ENCODE measurements at places on chromosomes 4 and X.
A peak's percentile ranks its signal among the peaks of the same experiment; 100 is the strongest.

GRCh38 chr4:76923619-76924357 lies 25.8 kb upstream of the SEPTIN11 start:
- DNase-seq = no peak

- DNase-seq = no peak
Observed at GRCh38 chr4:68773699-68774098, 42.1 kb upstream of the UGT2B10 start.

DNA sequence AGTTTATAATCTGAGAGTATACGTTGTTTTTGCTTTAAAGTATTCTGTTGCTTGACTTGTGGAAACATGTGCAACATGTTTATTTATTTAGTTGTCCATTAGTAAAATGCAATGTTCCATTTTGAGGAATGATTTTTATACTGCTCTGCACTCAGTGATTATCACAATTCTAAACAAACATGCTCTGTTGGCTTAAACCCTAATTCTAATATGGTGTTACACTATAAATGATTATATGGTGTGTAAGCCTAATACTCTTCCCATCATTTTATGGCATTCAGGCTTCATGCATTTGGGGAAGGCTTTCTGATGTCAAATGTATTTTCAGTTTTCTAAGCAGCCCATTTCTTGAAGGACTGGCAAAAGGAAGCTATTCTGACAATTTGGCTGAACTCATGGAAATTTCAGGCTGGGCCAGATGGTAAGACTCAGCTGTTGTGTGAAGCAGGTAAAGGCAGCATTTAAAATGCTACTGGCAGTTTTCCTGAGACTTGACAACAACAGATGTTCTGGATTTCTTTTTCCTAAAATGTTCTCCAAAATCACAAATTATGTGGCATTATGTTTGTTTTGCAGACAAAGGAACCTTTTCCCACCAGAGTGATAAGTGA lies 336.7 kb upstream of the GNPDA2 start:
- DNase-seq = no peak

DNA sequence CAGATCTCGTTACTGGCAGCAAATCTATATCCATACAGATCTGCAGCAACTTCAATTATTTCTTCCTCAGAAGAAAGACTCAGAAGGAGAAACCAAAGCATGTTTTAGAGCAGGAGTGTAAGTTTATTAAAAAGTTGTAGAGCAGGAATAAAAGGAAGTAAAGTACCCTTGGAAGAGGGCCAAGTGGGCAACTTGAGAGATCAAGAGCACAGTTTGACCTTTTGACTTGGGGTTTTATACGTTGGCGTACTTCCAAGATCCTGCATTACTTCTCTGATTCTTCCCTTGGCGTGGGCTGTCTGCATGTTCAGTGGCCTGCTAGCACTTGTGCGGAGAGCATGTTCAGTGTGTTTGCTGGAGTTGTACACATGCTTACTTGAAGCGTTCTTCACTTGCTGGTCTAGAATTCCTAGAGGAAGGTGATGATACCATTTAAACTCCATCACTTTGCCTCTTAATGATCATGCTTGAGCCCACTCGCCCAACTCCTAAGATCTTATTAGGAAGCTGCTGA lies 1114.7 kb upstream of the PABPC4L start:
- no peak for DNase-seq

DNA sequence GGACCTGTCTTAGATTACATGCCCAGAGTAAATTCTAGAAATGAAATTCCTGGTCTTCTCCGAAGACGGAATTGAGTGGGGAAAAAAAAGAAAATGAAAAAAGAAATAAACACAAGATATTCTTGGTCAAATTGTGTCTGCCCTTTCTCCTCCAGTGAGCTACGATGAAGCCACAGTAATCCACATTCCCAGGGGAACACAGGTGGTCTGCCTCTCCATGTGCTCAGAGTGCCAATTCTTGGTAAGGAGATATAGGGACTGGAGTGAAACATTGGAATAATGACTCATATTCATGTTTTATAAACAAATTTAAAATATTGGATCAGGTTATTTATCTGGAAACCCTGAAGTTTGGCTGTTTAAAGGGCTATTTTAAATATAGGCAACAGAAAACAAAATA lies 54.2 kb upstream of the MGST2 start:
- DNase-seq = no peak

DNA sequence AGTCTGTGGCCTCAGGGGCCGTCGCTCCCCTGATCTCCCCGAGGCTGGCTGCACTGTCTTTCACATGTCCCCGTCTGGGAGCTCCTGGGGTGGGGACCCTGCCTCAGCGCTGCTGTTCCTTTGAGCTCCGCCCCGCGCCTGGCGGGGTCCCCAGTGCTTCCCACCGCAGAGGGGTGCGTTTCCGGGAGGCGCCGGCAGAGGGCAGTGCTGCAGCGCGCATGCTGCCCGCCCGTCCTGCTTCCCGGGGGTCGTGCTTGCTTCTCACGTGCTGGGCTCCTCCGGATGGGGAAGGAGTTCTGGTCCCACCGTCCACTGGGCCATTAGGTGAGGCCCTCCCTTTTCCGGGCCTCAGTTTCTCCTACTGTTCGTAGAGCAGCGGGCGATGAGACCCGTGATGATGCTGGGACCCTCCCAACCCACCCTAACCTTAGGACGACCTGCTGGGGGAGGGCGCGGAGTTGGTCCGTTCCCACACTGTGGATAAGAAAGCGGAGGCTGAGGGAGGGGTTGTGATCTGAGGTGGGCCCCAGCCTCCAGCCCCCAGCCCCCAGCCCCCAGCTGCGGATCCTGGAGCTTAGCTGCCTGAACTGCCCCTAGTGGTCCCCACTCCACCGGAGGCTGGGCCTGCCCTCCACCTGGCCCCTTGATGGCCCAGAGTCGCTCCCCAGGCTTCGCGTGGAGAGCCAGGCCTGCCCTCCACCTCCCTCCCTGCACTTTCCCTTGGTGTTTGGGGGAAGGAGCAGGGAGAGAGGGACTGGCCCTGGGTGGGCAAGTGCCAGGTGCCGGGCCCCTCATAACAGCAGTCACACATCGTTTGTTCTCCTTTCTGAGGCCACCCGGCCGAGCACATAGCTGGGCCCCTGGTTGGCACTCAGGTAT lies 15.3 kb downstream of the CPZ start:
- DNase-seq = peak; percentile 23

GRCh38 chr4:27360131-27360530 lies 499.5 kb downstream of the STIM2 start:
- DNase-seq = no peak

DNA sequence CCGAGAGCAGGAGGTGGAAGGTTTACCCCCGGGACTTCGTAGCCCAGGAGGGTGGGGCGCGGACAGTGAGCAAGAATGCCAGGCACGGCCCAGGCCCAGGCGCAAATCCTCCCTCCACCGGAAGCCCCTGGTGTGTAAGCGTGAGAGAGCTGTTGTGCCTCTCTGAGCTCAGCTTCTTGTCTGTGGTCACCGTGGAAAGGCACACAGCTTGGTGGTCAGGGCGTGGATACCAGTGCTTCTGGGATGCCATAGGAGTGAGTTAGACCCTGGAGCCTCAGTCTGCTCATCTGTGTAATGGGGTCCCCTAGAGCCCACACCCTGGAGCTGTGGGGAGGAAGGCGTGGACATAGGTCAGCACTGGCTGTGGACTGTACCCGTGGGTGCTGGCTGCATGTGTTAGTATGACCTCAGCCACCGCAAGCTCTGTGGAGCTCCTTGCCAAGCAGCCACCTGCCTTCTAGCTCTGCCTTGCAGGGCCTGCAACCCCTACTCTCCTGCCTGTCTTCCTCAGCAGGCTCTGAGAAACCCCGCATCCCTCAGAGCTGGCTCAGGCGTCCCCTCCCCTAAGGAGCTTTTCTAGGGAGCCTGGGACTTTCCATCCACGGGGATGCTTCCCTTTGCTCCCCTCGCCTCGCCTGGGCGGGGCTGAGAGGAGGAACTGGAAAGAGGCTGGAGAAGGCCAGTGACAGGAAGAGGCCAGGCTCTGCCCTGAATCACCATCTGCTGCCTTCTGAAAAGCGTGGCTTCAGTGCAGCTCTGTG lies 28.0 kb upstream of the AFAP1 start:
- DNase-seq = no peak
